Airway epithelial cell (primary cell): ENCODE measurements at places on chromosomes 3 and 15. TPM values are rescaled to one million over a fixed set of nuclear protein-coding genes. Genes with fewer than 3 reads are reported as not detected.

PRKAR2A gene
- total RNA-seq, result 35.0 and 41.8 TPM in 2 replicates

SUCNR1 gene
- not detected in 2 replicates for total RNA-seq

PLA2G4E gene
- 3.7 and 5.1 TPM in 2 replicates for total RNA-seq

ACAA1 gene
- total RNA-seq, result 81.7 and 94.8 TPM in 2 replicates

ATP13A4 gene
- 2.7 and 4.4 TPM in 2 replicates for total RNA-seq

RPS17 gene
- 4,407 and 4,635 TPM in 2 replicates for total RNA-seq

CACNA2D2 gene
- 0.07 TPM in 1 of 2 replicates, not detected in the other for total RNA-seq

ISLR gene
- total RNA-seq, result not detected in 2 replicates

GHRL gene
- not detected in 2 replicates for total RNA-seq

KIF7 gene
- total RNA-seq, result 1.9 and 2.9 TPM in 2 replicates

RAD54L2 gene
- total RNA-seq, result 7.8 and 11.0 TPM in 2 replicates

ZMYND10 gene
- 1.1 and 1.4 TPM in 2 replicates for total RNA-seq

PLA1A gene
- not detected in 2 replicates for total RNA-seq

MRPS22 gene
- 69.3 and 72.1 TPM in 2 replicates for total RNA-seq

TM4SF1 gene
- total RNA-seq, result 147 and 251 TPM in 2 replicates

HHATL gene
- not detected in 2 replicates for total RNA-seq

SLC12A8 gene
- total RNA-seq, result 5.4 and 8.0 TPM in 2 replicates

LIPC gene
- not detected in 2 replicates for total RNA-seq
